Activated CD4-positive, alpha-beta T cell treated with anti-CD3 and anti-CD28 coated beads, Interleukin-2, amount 50 U/mL, for 1 hour (primary cell): ENCODE measurements at places on chromosomes 12 and 14.

- DNase-seq, result no peak
Measured at GRCh38 chr12:64522316-64522715, 70.4 kb downstream of the TBK1 start.

DNA sequence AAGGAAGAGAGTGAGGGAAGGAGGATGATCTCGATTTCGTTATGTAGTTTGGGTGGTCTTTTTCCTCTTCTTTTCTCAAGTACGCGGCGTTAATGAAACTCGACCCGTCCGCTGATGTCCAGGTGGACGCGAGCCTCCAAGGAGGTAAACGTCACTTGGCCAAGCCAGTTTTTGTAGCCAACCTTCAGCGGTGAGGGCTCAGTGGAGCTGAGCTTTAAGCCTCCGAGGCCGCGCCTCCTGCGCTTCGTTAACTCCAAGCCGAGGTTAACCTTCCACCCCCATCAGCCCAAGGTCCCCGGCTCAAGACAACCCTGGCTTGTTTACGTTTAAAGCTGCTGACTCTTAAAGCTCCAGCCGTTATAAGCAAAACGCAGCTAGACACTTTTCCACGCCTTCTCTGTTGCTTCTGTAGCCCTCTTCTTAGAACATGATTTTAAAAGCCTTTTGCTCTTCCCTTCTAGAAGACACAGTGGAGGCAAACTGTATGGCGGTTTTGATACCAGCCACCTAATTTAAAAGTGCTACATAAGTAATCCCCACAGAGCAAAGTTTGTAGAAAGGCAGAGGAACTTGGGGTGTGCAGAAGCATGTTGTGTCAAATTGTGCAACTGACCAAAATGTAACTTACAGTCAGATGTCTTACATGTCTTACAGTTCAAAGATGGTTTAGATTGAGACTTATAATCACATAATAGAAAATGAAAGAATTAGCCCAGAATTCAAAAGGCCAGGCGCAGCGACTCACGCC, 923 bp upstream of the ITPR2 start:
- peak; percentile 42 for DNase-seq

DNA sequence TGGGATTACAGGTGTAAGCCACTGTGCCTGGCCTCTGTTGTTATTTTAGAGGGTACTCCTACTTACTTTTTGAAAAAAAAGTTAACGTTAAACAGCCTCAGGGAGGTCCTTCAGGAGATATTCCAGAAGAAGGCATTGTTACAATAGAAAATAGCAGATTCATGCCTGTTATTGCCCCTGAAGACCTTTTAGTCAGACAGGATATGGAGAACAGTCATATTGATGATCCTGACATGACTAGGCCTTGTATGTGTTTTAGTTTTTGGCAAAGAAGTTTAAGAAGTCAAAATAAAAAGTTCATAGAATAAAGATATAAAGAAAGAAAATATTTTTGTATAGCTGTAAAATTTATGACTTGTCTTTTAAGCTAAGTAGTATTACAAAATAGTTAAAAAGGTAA, 45.3 kb downstream of the WASHC3 start:
- no peak for DNase-seq

GRCh38 chr12:46459861-46460545, 87.4 kb upstream of the SLC38A2 start:
- no peak for DNase-seq

- no peak for DNase-seq
Measured at GRCh38 chr14:75298187-75298965, 19.7 kb downstream of the FOS start.

DNA sequence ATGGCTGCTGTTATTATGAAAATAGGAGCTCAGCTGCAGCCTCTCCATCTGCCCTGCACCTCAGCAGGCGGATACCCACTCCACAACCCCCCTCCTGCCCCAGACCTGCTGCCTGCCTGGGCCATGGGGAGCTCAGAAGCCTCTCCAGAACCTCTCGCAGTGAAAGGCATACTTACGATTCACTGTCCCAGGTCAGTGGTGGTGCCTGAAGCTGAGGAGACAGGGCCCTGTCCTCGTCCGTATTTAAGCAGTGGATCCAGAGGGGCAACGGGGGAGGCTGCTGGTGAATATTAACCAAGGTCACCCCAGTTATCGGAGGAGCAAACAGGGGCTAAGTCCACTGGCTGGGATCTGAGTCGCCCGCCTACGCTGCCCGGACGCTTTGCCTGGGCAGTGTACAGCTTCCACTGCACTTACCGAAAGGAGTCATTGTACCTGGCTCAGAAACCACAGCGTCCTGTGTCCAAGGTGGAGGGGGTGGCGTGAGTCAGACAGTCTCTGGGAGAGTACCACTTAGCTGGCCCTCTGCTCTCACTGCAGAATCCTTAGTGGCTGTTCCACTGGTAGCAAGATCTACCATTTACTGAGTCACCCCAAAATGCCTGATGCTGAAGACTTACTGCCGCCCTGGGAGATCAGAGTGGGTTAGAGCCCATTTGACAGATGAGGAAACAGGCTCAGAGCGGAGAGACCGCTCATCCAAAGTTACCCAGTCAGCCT, at the start of gene SERPINA1:
TSS of gene SERPINA1 (minus strand) at position 219 of the 720 bp plus-strand sequence. CDS start 5,365 bp downstream, outside the sequence.
- no peak for DNase-seq

DNA sequence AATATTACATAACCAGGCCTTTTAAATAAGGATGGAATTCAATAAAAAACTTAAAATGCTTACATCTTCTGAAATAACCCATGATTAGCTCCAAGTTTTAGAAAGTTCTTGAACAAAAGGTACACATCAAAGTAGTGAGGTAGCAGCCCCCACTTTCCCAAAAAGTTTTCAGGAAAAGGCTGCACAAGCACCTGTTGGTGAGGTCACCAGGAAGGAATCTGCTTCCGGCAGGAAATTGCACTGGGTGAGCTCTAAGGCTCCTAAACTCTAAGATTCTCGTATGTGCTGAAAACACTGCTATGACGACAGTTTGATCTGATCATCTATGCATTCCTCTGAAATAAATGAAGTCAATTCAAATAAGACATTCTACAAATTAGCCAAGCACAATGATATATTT, 34.3 kb upstream of the TTC7B start:
- DNase-seq, result no peak

- DNase-seq, result no peak
Measured at GRCh38 chr14:89015016-89015415, 190.6 kb downstream of the TTC8 start.

DNA sequence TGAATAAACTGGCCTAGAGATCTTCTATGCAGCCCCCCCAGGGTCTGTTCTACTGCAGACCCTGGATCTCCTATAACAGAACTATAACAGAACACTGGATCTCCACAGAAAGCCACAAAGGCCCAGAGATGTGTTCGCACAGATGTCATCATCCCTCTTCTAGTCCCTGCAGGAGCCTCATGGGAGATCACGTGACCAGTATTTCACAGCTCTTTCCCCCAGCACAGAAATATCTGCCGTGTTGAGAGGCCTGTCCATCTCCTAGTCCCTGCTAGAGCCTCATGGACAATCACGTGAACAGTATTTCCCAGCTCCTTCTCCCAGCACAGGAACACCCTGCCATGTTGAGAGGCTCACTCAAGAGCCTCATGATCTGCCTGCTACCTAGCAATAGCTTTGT, 331.7 kb downstream of the NRXN3 start:
- no peak for DNase-seq

DNA sequence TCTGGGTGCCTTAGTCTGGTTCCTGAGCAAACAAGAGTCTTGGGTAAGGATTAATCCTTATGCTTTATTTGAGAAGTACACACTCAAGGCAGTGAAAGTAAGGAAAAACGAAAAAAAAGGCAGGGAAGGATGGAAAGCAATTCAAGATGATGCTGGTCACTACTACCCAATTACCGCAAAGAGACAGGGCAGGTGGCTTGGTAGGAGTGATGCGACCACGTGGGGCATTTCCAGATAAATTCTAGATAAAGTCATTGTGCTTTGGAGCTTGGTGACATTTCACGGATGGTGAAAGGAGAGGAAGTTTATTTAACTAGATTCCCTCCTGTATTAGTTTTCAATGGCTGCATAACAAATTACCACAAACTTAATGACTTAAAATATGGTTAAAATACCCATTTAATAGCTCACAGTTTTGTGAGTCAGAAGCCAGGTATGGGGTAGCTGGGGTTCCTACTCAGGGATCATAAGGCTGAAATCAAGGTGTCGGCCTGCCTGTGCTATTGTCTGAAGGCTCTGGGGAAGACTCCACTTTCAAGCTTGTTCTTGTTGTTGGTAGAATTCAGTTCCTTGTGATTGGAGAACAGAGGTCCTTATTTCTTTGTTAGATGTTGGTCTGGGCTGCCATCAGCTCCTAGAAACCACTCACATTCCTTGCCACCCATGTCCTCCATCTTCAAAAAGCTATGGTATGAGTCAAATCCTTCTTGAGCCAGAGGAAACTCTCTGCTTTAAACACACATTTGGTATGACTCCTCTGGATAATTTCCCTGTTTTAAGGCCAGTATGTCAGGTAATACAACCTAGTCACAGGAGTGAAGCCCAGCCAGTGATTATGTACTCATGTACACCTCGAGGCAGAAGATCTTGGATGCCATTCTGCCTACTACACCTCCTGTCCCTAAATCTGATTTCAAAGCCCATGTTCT, 5.6 kb upstream of the HMGA2 start:
- no peak for DNase-seq

GRCh38 chr12:109450980-109451379, 26.1 kb downstream of the KCTD10 start:
- DNase-seq, result no peak

DNA sequence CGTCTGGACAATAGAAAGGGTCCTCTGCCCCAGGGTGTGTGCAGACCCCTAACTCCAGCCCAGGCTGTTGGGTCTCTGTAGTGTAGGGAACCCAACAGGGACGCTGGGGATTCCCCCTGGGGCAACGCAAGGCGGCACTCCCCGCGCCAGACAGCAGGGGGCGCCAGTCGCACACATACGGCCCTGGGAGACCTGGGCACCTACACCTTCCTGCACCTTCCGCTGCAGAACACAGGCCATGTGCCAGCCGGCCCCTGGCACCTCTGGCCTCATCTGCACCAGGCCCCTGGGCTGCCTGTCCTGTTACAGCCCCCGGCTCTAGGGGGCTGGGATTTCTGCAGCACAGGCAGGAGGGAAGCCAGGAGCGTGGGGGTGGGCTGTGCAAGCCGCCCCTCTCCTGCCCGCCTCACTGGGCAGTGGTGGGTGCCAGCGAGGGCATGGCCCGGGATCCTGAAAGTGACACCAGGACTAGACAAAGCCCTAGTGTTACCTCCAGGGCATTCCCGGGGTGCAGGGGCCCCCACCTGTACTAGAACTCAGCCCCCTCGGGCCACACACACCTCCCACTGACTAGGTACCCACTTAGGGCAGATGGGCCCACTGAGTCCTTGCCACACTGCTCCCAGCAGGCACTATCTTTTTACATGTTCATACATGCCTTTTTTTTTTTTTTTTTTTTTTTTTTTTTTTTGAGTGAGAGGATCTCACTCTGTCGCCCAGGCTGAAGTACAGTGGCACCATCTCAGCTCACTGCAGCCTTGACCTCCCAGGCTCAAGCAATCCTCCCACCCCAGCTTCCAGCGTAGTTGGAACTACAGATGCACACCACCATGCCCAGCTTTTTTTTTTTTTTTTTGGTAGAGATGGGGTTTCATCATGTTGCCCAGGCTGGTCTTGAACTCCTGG, 37.5 kb downstream of the CCNK start:
- DNase-seq, result peak; percentile 85

- DNase-seq, result no peak
Measured at GRCh38 chr12:52181746-52182145, 10.1 kb downstream of the KRT80 start.

GRCh38 chr12:124232654-124232987, 62.3 kb upstream of the RFLNA start:
- no peak for DNase-seq

DNA sequence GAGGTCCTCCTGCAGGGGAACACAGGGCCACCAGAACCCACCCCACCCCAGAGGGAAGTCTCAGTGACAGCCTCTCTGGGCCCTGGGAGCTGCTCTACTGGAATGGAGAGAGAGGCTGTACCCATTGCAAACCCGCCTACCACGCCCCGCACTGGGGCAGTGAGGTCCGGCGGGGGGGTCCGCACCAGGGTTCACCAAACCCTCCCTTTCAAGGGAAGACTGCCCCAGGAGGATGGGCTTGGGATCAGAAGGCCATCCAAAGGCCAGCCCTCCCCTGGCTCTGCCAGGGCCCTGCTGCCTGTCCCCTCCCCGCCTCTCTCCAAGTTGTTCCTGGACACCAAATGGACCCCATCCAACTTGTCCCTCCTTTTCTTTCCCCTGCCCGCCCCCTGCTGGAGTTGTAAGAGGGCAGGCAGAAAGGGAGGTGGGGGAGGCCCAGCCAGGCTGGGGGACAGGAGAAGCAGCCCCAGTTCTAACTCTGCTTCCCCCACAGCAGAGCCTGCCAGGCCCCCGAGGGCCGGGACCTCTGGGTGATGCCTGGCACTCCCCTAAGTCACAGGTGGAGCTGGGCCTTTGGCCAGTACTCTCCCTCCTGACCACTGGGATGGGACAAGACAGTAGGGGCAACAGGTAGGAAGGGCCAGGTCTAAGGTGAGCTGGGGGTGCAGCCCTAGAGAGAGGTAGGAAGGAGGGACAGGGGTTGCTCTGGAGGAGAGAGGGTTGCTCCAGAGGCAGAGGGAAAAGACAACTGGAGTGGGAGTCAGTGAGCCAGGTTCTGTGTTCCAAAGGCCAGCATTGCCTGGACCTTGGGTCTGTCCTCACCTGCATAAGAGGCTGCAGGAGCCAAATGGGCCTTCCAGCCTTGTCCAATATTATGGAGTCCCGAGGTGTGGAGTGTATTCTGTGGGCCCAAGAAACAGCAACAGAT, 3.2 kb upstream of the DIO3 start:
- no peak for DNase-seq

- no peak for DNase-seq
Measured at GRCh38 chr12:99658671-99659349, 11.3 kb downstream of the GARIN6 start.

DNA sequence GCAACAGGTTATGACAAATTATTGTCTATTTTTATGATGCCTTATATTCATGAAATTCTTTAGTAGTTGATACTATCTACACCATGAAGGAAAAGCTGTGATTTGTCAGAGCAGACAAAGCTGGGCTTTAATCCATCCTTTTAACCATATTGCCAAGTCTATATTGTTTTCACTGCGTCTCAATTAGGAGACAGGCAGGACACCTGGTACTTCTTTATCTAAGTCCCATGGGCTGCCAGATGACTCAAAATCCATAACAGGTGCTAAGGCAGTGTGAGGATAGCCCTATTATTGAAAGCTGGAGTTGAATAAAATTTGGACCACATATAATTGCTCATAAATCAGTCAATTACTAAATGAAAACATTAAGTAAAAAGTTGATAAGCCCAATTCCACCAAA, 22.6 kb downstream of the INSM2 start:
- DNase-seq, result no peak

DNA sequence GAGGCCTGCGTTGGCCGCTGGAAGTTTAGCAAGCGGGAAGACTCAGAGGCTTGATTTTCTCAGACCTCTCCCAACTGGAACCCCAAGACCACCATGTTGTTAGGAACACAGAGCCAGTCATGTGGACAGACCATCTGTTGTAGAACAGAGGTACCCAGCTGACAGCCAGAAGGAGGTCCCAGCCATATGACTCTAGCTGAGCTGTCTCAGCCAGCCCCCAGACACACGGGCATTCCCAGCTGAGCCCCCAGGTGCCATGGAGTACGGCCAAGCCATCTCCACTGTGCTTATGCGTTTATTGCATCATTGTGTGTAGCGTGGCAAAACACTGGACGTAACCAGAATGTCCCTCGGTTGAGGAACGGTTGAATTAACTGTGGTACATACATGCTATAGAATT, 421.9 kb downstream of the TMEM132D start:
- DNase-seq, result no peak
